ENCODE measurements at places on chromosomes 2 and 18.

- no peak for DNase-seq
Observed at GRCh38 chr2:7048762-7049294, 131.6 kb downstream of the RNF144A start.

- no peak for DNase-seq
Observed at GRCh38 chr18:43442131-43442530, 164.8 kb upstream of the SYT4 start.

GRCh38 chr18:48792141-48792540 lies 158.6 kb downstream of the SMAD7 start:
- no peak for DNase-seq

DNA sequence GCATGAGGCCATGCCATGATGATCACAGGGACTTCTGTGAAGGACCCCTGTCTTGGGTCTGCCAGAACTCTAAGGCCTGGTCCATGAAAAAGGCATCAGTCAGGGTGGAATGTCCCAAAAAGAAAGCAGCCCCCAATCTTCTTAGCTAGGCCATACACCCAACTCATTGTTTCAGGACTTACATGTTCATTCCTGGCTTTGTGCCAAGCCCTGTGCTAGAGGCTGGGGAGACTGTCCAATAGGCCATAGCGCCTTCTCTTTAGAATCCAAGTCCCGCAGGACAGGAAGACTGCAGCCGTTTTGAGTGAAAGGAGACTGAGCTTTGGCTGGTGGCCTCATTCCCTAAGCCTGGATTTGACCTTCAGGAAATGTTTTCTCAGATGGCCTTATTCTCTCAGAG lies 247.3 kb downstream of the PRKCE start:
- DNase-seq = no peak

DNA sequence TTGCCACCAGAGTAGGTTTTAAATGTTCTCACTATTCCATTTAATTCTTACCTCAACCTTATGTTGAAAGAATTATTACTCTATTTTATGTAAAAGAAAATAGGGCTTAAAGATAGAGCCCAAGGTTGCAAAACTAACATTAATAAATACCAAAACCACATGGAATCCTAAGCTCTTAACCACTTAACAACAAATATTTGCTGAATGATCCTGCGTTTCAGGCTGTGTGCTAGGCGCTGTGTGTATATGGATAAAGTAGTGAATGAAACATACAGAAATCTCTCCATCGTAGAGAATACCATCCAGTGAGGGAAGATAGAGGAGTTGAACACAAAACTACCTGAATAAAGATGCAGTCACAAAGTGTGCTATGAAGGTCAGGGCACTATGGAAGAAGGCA lies 485.1 kb downstream of the THSD7B start:
- no peak for DNase-seq

- no peak for DNase-seq
Observed at GRCh38 chr2:714005-714741, 37.0 kb upstream of the TMEM18 start.

- no peak for DNase-seq
Observed at GRCh38 chr18:13272416-13272815, 53.9 kb downstream of the LDLRAD4 start.

DNA sequence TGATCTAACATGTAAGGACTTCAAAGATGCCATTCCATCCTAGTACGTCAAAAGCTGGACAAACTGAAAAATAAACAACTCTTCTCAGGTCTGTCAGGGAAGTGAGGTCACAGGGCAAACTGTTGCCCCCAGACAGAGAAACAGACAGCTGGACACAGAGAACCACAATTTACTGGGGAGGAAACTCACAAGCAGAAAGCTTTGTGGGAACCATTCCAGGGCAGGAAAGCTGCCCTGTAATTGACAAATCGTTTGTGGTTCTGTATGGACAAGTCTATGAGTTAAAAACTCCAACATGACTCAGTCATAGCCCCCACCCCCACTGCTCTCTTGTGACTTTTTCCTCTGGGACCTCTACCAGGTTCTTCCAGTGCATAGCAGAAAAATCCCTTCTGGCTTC lies 28.4 kb downstream of the MCEE start:
- no peak for DNase-seq

DNA sequence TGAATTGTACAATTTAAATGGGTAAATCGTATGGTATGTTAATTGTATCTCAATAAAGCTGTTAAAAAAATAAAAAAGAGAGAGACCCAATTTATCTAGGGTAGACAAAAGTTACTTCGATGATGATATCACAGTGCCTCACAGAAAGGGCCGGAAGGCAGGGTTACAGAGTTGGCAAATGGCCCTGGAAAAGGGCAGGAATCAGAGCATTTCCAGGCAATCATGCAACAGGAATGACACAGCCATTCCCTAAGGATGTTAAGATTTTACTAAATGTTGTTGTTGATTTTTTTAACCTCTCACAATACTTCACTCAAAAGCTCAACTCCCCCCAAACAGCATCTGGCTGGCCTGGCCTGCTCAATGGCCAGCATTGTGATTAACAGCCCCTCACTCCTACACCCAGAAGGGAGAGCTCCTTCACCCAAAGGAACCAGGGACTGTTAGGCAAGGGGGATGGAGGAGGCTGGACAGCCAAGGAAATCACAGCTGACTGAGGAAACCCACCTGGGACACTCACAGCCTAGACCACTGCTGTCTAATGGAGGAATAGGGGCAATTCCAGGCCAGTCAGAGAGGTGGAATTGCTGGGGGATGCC lies 7.7 kb upstream of the SP100 start:
- DNase-seq = no peak

GRCh38 chr2:2875831-2876230 lies 501.8 kb downstream of the EIPR1 start:
- DNase-seq = no peak

DNA sequence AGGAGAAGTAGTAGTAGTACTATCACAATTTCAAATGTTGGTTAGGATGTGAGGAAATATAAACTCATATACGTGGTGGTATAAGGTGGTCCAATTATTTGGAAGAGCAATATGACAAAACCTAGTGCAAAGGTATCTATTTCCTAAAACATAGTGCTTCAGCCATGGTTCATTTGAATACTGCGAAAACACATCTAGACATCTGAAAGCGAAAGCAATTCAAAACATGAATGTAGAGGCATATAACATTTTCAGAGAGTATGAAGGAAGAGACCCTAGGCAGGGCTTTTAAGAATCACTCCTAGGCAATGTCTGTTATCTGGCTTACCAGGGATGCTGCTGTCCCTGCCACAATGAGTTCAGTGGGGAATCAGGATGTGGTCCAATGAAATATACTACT lies 1085.8 kb downstream of the TDRD15 start:
- no peak for DNase-seq

- DNase-seq = no peak
Observed at GRCh38 chr2:224781400-224781799, 65.2 kb upstream of the CCDC195 start.

DNA sequence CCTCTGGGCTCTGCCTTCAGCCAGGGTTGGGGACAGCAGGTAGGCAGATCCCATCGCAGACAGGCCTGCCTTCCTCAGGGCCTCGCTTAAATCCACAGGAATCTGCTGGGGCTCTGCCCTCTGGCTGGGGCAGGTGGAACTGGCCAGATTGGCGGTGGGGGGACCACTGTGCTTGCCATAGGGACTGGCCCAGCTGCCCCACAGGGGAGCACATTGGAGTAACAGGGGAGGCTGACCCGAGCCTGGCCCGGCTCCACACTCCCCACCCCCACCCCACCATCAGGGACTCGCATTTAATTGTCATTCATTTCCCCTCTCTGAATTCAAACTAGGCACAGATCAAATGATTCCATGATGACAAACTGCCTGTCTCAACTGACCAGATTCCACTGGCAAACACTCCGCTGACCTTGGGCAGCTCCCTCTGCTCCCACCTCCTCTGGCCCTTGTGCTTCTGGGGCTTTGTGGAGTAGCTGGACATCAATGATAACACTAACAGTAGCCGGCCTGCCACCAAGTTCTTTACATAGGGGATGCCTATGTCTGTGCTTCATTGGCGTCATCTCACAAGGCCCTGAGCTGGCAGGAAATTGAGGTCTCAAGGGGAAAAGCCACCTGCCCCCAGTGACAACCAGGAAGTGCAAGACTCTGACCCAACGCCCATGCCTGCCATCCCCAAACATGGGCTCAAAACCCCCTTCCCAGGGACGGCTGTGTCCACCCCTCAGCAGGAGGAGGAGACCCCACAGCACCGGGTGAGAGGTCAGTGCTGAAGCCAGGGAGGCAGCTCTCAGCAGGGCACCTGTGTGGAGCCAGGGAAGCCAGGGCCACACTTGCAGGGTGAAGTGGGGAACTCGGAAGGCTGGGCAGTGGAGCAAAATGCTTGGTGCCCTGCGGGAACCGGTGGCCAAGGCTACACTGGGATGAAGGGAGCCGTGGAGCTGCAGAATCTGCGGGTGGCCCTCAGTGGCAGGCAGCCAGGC lies 2.1 kb upstream of the B3GNT7 start:
- peak; percentile 27 for DNase-seq

GRCh38 chr2:196086517-196087368 lies 18.1 kb upstream of the DNAH7 start:
- DNase-seq = no peak

- no peak for DNase-seq
Observed at GRCh38 chr18:32577561-32577960, 106.9 kb upstream of the GAREM1 start.

DNA sequence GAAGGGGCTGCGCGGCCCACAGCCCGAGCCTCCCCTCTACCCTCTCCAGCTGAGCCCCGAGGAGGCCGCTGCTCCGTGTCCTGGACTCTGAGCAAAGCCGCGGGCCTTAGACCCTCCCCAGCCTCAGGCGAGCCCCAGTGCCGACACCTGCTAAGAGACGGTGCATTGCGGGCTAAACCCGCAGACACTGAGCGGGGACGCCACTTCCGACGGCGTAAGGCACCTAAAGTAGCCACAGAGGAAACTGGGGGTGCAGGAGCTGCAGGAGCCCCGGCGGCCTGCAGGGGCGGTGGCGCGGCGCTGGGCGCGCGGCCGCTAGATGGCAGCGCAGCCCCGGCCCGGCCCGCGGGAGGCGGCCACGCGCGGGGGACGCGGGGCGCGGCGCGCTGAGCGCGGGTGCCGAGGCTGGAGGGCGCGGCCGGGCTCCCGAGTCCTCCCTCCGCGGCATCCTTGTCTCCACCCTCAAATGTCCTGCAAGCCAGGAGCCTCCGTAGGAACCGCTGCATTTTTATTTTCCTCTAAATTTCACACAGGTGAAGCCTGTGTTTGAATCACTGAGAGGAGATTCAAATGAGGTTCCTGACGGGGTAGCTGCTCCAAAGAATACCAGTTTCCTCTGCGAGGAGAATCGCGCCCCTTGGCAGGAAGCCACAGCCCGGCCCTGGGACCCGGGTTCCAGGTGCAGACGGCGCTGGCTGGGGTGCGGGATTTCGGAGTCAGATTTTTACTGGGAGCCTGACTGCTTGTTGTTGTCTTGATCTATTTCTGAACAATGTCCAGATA lies 650.5 kb downstream of the GALR1 start:
- peak; percentile 10 for DNase-seq

- no peak for DNase-seq
Observed at GRCh38 chr2:85996591-85996990, 107.8 kb upstream of the ST3GAL5 start.

DNA sequence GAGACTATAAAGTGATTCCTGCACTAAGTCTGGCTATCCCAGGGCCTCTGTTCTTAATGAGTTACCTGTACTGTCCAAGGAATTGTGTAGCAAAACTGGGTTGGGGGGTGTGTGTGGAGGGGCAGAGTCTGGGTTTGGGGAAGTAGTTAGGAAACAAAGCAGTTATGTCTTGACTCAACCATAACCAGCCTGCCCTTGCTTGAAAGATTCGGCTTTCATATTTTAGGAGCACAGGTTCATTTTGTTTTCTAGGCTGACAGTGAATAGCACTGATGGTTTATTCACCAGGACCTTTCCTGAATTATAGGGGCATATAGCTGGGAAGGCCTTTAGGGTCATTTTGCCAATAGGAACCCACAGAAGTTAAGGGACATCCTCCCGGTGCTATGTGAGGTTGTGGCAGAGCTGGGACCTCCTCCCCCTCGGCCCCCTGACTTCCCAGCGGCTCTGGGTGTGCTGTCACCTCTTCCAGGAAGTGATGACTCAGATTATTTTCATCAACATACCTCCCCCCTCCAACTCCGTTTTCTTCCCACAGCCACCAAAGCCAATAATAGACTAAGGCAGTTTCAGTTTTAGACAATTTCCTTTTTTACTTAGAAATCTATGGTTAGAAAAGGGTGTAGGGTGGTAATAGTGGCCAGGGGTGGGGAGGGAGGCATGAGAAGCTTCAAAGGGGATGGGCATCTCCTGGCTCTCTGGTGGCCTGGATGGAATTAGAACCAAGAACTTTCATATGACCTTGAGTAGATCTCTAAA lies 44.8 kb downstream of the SETBP1 start:
- DNase-seq = peak; percentile 44

DNA sequence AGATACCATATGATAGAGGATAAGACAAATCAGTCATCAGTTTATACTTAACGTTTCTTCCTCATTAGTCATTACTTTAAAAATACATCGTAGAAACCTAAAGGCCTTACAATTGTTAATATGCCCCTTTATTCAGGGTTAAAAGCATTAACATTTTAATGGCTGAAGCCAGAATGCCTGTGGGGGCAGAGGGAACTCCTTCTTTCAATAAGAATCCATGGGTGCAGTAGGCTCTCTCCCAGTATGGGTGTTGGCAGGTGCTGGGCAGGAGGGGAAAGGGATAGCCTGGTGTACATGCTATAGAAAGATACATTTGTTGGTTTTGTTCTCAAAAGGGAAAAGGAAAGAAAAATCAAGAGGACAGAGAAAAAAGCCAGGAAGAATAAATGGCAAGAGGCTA lies 1035.7 kb upstream of the POU3F3 start:
- no peak for DNase-seq

GRCh38 chr2:30252723-30253701 lies 21.7 kb downstream of the LBH start:
- DNase-seq = no peak

DNA sequence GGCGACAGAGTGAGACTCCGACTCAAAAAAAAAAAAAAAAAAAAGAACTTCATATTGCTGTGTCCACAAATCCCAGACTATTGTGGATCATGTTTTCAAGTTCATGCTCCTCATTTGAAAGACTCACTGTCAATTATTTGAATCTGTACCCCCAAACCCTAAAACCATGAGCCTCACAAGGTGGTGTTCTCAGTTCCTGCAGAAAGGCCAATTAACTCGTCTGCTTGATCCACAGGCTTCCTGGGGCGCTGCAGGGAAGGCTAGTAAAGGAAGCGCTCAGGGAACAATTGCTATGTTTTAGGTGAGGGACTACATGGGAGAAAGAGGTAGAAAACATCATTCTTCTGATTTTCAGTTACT lies 396.8 kb upstream of the NETO1 start:
- no peak for DNase-seq

DNA sequence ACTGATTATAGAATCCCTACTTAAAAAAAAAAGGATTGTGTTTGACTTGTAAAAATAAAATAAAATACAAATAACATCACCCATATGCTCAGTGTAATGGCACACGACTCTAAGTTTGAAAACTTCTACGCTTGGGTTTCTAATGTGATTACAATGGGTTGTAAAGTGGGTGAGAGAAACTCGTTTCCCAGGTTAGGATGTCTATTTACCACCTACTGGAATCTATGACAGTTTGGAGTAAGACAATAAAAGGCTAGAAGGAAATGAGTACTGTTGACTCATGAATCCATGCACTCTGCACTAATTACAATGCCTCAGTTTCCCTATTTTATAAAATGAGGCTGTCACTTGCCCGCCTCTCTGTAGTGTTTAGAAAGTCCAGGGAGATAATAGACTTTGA lies 204.2 kb upstream of the FBXO11 start:
- no peak for DNase-seq

GRCh38 chr2:42639340-42640077 lies 71.1 kb downstream of the MTA3 start:
- DNase-seq = no peak

All from stimulated activated CD8-positive, alpha-beta memory T cell treated with anti-CD3 and anti-CD28 coated beads, Interleukin-15, amount 100 ng/mL, for 4 hours (primary cell).